ENCODE measurements at places on chromosomes 1 and 21.

- DNase-seq, result no peak
Measured at GRCh38 chr1:223430236-223430635, 37.0 kb downstream of the CCDC185 start.

DNA sequence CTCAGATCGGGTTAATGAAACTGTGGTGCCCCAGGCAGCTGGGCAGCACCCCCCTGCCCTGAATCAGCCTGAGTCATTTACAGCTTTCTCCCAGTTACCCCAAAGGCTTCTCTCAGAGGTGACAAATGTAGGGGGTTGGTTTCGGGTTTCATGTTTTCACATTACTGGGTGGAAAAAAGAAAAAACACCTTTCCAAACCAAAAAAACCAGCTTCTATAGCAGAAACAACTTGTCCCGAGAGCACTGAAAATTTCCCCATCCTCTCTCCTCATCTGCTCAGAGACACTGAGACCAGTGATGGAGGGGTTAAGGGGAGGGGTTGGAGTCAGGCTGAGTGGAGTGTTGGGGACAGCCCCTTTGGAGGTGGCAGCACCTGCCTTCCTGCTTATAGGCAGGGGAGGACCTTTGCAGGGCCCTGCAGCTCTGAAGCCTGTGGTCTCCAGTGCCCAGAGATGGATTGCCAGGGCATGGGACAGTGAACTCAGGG, 15.6 kb downstream of the UTP11 start:
- no peak for DNase-seq

- DNase-seq, result no peak
Measured at GRCh38 chr1:118093017-118093416, 92.0 kb downstream of the SPAG17 start.

DNA sequence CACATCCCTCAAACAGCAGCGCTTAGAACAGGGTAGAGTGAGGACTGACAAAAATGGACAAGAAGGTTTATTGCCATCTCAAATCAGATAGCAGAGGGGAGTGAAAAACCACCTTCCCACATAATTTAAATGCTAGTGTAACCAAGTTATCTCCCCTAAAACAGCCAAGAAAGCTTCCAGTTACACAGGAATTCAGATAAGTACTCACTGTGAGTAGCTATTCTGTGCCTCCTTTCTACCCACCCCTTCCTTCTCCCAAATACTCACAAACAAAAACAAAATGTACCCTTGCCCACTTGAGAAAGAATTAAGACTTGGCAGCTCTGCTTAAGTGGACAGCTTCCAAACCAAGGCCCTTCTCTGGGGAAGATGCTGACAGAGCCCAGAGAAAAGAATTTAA, 9.1 kb downstream of the OTUD7B start:
- DNase-seq, result no peak

DNA sequence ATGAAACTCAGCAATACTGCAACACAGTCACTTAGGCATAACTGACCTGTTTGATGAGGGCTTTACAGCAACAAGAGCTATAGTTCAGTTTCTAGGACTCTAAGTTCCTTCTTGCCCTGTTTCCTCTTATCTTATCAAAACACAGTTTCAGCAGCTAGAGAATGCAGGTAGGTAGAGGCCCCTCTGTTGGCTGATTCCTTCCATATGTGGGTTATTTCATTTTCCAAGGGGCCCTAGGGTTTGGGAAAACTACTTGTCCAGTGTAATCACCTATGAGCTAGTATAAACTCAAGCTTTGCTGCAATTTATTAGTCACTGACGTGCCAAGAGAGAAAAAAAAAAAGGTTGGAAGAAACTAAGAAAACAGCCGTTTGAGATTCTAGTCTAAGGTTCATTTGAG, 607.7 kb upstream of the USP24 start:
- DNase-seq, result no peak

All from ACHN (cell line).